ENCODE measurements at places on chromosomes 13 and 19.

DNA sequence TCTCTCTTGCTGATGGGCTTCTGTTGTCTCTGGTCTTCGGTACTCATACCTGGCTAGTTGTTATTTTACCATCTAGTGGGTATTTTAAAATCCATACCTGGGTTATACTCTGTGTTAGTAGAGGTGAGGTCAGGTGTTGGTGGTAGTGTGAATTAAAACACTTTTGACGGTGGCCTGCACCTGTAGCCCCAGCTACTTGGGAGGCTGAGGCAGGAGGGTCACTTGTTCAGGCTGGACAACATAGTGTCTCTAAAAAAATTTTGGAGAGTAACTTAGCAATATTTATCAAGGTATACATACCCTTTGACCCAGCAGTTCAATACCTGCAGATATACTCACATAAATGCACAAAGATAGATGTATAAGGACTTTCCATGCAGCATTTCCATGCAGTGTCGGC, 55.4 kb downstream of the GSX1 start:
- no peak for DNase-seq

DNA sequence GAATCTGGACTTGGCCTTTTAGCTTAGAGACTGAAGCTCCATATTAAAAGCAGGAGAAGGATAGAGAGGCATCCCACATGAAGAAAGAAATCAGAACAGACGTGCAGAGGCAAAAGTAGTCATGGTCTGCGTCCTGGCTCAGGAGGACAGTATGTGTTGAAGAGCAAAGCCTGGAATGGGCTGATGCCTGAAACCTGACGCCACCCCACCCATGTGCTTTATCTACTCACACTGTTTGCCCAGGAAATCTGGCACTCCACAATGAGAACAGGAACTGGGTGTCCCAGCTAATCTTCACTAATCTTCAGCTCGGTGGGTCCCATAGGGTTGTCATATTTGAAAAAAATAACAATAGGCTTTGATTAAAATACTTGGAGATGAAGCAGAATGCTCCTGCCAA, 549.0 kb upstream of the GPC6 start:
- no peak for DNase-seq

DNA sequence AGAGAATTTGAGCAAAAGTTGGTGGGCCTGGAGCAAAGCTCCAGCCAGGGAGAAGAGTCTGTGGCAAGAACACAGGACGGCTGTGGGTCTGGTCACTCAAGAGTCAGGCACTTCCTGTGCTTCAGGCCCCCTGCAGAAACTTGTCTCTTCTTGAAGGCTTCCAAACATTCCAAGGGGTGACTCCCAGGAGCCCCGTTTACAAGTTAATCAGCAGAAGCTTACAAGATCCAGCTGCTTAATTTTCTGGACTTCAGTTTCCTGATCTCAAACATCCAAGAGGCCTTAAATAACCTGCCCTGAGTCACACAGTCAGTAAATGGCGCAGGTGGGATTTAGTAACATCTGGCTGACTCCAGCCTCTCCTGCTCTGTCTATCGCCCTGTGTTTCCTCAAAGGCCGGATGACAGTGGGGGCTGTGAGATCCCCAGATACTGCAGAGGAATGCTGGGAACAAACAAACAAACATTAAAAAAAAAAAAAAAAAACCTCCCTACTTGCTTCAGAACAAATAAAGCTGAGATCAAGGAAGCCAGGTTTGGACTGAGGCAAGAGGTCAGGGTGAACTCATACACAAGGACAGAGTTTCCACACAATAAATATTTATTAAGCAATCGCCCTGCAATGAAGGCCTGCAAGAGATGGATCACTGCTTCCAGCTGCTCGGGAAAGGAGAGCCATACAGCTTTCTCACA, 175.4 kb upstream of the RFC3 start:
- no peak for DNase-seq

- DNase-seq = no peak
Measured at GRCh38 chr13:111539791-111540446, 219.5 kb downstream of the TEX29 start.

GRCh38 chr19:29643361-29643935, 21.8 kb upstream of the PLEKHF1 start:
- no peak for DNase-seq

- DNase-seq = no peak
Measured at GRCh38 chr19:19866611-19867248, 1.0 kb downstream of the ZNF253 start.

- no peak for DNase-seq
Measured at GRCh38 chr13:35617420-35617819, 140.9 kb upstream of the MAB21L1 start.

DNA sequence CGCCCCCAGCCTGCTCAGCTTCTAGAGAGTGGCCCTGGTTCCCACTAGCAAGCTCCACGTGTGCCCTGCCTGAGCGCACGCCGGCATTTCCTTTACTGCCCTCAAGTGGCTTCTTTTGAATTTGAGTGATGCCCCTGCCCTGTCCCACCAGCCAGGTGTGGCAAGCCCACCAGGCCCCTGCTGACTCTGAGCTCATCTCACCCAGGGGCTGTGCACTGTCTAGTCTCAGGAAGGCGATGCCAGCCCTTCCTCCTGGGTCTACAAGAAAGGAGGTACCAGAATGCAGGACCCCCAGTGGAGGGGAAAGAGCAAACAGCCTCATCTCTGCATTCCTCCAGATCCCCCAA, 17.3 kb upstream of the EPHX3 start:
- DNase-seq = no peak

DNA sequence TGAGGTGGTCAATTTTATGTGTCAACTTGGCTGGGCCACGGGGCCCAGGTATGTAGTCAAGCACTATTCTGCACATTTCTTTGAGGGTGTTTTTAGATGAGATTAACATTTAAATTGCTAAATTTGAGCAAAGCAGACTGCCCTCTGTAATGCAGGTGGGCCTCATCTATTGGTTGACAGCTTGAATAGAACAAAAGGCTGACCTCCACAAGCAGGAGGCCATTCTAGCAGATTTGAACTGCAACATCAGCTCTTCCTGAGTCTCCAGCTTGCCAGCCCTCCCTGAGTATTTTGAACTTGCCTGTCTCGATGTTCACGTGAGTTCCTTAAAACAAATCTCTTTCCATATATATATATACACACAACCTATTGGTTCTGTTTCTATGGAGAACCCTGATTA, 134.8 kb downstream of the DCLK1 start:
- DNase-seq = no peak

DNA sequence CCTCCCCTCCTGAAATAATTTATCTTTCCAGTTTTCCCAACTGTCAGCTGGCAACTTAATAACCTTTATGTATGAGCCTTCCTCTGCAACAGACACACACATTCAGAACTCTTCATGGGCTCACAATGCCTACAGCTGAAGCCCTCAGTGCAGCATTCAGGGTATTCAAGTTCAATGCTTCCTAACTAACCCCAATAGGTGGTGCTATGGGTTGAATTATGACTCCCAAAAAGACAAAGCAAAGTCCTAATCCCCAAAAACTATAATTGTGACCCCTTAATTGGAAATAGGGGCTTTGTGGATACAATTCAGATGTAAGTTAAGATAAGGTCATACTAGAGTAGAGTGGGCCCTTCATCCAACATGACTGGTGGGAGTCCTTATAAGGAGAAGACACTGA, 202.2 kb downstream of the SUCLA2 start:
- DNase-seq = no peak

DNA sequence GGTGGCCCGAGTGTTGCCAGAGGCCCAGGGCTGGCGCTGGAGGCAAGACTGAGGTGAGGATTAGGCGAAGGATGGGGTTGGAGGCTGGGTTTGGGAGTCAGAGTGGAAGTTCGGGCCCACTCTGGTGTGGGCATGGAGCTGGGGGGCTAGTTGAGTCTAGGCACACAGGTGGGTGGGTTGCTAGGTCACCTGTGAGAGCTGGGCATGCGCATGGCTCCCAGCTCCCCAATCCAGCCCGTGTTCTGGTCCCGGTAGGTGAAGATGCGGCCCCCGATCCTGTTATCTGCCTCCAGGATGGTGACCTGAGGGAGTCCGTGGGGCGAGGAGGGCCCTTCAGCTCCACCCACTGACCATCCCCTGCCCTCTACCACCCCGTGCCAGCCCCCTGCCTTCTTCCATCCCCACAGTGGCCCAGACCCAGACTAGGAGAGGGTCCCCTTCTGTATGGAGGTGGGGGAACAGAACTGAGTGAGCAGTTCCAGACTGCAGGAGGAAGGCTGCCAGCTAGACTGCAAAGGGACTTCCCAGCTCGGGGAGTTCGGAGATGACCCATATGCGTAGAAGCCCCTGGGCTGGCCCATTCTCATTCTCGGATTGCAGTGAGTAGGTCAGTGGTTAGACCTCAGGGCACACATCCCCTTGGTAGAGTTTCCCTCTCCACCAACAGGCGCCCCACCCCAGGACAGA, 1.7 kb downstream of the IL4I1 start:
- no peak for DNase-seq

DNA sequence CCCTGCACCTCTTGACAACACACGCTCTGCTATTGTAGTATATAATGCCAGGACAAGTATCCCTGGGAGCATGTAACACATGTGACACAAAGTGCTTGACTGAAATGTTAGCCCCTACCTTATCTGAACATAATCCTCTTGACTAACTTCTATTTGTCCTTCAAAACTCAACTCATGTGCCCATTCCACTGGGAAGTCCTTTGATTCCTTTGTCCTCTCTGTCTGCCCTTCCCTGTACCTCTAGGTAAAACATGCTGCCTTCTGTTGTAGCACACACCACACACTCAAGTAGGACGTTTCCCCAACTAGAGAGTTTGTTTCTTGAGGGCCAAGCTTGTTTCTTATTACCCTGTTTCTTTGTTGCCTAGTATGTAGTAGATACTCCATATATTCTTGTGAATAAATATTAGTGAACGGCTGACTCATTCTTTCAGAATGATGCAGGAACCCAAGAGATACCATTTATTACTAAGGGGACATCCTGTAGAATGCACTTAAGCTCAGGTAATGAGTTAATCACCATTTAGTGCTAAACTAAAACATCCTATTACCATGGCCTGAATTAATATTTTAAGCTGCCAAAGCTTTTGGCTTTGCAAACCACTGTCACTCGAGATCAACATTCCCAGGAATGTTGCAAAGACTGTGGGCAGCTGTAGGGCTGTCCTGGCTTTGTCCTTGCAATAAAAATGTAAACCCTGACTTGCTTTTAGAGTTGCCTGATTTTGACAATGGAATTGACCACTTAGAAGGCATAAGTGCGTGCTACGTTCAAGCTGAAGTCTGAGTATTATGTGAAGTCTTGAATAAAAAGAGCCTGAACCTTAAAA, 313.4 kb downstream of the COG6 start:
- no peak for DNase-seq

DNA sequence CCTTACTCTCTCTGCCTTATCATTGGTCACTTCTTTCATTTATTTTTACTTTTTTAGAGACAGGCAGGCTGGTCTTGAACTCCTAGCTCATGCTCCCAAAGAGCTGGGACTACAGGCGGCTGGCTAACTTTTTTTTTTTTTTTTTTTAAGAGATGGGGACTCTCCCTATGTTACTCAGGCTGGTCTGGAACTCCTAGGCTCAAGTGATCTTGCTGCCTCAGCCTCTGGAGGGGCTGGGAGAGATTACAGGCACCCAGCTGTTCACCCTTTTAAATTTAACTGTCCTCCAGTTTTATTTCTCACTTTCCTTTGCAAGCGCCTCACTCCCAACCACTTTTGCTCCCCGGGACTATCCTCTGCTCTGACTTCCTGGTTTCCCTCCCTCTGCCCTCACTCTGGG, 5.6 kb upstream of the CLDN10 start:
- DNase-seq = no peak

DNA sequence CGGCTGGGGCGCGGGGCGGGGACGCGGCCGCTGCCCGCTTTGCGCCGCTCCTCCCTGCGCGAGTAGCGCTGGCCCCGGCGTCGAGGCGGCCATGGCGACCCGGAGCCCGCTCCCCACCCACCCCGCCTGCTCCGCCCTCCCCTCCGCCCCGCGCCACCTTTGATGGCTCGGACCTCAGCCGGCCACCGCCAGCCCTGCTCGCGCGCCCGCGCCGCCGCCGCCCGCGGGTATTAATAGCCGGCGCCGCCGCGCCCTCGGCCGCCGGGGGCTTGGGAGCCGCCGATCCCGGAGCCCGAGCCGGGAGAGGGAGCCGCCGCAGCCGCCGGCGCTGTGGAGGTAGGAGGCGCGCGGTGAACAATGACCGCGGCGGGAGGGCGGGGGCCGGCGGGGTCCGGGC, 261 bp downstream of the FARP1 start:
- no peak for DNase-seq

DNA sequence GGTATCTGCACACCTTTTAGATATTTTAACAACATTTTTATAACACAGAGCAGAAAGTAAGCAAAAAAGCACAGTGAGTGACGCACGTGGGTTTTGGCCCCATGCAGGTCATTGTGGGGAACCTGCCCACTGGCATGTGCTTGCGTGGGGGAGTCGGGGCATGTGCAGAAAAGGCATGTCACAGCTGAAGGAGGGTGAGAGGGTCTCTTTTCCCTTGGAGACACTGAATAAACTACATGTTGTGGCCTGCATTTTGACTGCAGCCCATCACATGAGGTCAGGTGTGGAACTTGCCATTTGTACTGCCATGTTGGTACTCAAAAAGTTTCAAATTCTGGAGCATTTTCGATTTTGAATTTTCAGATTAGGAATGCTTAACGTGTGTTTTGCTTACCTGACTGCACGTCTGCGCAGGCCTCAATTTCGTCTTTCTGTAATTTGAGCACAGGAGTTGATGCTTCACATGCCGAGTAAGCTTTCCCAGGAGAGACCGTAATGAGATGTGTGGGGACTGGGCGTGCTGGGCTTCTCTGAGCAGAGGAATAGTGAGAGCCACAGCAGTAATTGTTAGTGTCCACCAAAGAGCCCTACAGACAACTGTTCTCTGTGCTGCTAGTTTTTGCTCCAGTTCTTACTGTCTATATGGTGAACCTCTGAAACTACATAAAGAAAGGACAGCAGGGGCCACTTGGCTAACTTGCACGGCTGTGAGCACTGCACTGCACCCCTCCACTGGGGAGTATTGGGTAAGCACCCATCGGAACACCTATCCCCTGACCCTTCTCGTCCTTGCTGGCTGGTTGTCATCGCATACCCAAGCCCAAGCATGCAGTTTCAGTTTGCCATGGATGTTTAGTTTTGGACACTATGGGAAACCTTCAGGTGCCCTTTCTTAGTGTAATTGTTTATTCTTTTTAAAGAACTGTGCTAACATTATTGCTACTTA, 72.9 kb upstream of the GPR183 start:
- DNase-seq = no peak

GRCh38 chr19:46283771-46284170, 13.1 kb upstream of the HIF3A start:
- no peak for DNase-seq

DNA sequence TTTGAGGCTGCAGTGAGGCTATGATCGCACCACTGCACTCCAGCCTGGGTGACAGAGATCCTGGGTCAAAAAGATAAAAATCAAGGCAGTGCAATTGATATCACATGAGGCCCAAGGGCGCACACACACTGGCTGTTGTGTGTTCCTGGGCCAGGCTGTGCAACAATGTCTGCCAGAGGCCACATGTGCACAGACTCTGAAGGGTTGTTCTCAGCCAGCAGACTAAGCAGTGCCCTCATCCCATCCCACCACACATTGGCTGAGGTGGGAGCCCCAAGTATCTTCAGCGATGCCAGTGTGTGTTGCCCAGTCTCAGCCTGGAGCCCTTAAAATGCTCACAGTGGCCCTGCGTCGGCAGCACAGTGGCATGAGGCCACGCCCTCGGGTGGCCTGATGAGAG, 12.6 kb downstream of the PEX11G start:
- no peak for DNase-seq

- no peak for DNase-seq
Measured at GRCh38 chr13:37207691-37208451, 102.4 kb upstream of the CSNK1A1L start.

All from substantia nigra (tissue), 51 donors.